NCI-H2081 treated with DMSO at 0.1 percent for 48 hours (cell line): ENCODE measurements at places on chromosomes 2 and 18.

DNA sequence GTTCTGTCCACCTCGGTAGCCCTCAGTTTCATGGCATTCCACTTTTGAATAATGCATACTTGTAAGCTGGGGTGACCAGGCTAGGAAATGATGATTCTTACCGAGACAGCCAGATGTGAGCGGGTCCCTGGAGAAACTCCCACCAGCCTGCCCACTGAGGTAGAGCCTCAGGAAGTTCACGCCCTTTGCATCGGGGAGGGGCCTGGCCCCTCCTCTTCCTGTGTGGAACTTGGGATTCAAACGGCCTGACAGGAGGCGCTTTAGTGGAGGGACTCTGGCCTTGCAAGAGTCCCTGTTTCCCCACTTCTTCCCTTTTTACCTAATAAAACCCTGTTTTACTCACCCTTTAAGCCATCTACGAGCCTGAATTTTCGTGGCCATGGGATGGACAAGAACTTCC is 44.6 kb downstream of the MRO start:
- DNase-seq: no peak

GRCh38 chr2:118312969-118313756 is 224.9 kb downstream of the INSIG2 start:
- no peak for DNase-seq

DNA sequence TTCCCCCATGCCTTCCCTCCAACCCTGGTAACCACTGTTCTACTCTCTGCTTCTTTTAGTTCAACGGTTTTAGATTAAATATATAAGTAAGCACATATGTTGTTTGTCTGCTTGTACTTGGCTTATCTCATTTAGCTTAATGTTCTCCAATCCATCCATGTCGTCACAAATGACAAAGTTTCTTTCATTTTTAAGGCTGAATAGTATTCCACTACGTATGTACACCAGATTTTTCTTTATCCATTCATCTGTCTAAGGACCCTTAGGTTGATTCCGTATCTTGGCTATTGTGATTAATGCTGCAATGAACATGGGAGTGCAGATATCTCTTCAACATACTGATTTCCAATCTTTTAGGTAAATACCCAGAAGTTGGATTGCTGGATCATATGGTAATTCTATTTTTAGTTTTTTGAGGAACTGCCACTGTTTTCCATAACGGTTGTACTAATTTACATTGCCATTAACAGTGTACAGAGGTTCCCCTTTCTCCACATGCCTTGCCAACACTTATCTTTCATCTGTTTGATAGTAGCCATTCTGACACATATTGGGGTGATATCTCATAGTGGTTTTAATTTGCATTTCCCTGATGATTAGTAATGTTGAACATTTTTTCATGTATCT is 8.1 kb downstream of the ASB3 start:
- no peak for DNase-seq

GRCh38 chr2:120393456-120393855 is 47.5 kb downstream of the INHBB start:
- DNase-seq: no peak

- no peak for DNase-seq
Measured at GRCh38 chr2:202786842-202787241, 84.7 kb downstream of the ICA1L start.

- DNase-seq: no peak
Measured at GRCh38 chr2:139354518-139354917, 574.3 kb upstream of the NXPH2 start.

- DNase-seq: no peak
Measured at GRCh38 chr2:18399601-18400000, 160.9 kb downstream of the RDH14 start.

- DNase-seq: no peak
Measured at GRCh38 chr2:144511937-144512336, 8.0 kb downstream of the ZEB2 start.

- no peak for DNase-seq
Measured at GRCh38 chr2:142220901-142221300, 90.1 kb upstream of the LRP1B start.

DNA sequence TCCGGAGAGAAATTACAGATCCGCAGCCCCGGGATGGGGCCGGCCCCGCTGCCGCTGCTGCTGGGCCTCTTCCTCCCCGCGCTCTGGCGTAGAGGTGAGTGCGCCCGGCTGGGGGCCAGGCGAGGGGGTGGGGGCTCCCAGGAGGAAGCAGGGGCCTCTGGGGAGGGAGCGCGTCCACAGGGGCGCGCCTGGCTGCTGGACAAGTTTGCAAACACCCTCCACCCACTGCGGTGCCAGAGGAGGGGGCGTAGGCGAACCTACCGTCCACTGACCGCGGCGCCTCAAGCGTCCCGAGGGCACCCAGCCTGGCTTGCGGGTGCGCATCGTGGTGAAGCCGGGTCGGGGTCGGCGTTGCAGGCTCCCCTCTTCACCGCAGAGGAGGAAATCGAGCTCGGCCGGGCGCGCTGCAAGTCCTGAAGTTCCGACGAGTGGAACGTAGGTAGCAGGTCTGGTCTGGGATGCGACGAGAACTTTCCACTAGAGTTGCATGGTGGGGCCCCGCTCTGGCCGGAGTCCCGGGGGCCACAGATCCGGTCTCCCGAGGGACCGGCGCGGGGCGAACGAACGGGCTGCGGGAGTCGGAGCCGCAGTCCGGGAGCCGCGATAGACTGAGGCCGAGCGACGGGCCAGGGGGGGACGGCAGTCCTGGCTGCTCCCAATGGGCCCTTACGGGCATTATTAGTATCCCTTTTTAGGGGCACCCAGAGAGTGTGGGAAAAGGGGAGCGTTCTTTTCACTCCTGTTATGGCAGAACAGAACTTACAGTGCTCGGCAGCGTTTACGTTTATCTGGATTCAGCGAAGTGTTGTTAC is 502 bp downstream of the MERTK start:
- DNase-seq: no peak

DNA sequence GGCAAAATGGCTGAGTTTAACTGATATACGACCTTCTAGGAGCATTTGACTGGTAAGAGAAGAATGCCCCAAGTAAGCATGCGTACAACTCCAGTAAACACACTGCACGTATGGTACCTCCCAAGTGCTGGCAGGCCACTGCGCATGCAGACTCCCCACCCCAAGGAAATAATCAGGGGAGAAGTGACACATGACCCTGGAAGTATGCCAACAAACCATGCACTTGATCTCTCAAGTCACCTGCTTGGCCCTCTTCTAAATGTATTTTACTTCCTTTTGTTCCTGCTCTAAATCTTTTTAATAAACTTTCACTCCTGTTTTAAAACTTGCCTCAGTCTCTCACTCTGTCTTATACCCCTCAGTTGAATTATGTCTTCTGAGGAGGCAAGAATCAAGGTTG is 129.8 kb upstream of the COL5A2 start:
- DNase-seq: no peak

DNA sequence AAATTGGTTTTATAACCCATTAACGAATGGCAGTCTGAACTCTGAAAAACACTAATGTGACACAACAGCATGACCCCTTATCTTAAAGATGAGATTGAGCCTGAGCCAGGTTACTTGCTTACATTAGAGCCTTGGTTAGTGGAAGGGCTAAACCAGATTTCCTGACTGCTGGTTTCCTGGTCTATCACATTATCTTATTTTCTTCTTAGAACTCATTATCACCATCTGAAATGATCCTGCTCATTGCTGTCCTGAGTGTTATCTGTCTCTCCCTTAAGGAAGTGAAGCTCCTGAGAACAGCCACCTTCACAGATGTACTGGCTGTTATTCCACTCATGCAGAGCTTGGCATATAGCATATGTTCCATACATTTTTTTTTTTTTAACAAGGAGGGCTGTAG is 9.0 kb upstream of the NRP2 start:
- no peak for DNase-seq

GRCh38 chr18:23716966-23717365 is 27.7 kb downstream of the LAMA3 start:
- DNase-seq: no peak

DNA sequence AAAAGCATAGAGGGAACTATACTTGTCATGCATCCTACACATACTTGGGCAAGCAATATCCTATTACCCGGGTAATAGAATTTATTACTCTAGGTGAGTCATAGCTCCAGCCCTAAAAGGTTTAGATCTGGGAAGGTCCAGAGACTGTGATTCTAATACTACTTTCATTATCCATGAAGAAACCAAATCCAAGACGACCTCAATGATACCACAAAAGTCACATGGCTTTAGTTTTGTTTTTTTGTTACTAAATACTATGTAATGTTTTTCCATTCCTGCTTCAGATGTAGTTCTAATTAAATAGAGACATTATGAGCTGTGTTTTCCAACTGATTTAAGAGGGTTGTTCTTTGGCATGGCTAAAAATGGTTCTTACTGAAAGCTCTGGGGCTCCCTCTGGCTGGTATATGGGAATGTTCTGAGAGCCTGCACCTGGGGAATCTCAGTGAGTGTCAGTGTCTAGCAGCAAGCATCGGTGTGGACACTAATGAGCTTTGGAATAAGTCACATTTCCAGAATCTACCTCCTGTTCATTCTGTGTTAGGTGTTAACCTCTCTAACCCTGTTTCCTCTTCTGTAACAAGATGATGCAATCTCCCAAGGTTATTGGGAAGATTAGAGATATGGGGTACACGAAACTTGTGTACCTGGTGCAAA is 20.5 kb upstream of the IL1RL2 start:
- DNase-seq: no peak

DNA sequence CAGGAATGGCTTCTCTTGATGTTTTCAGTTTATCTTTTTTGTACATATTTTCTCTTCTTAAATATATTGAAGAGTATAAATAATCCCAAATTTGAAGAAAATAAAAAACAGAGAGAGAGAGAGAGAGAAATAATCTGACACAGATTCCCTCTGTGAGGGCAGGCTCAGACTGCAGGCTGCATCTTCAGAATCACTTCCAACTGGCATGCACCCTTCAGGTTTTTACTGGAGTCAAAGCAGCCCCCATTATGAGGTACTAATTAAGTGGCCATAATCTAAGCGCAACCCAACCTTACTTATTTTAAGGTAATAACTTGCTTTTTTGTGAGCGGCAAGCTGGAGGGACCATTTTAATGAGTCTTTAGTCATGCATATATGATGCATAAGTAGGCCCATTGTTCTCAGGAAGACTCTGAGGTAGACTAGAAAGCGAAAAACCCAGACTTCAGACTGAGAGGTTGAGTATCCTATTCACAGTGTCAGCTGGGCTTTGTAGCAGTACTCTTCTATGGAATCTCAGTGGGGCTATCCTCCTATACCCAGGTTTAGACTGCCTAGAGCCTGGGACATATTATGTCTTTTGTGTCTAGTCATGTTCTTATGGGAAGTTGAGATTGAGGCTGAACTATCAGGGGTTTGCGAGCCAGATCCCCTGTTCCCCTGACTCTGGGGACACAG is 167.4 kb downstream of the SP3 start:
- DNase-seq: no peak

- DNase-seq: no peak
Measured at GRCh38 chr2:11071211-11071610, 84.1 kb upstream of the SLC66A3 start.

GRCh38 chr2:197358931-197359330 is 48.4 kb upstream of the ANKRD44 start:
- no peak for DNase-seq

- no peak for DNase-seq
Measured at GRCh38 chr2:150438654-150439053, 48.8 kb downstream of the RND3 start.

GRCh38 chr18:63741769-63742168 is 33.4 kb upstream of the SERPINB7 start:
- no peak for DNase-seq

GRCh38 chr2:56464613-56465012 is 280.8 kb downstream of the CCDC85A start:
- no peak for DNase-seq

DNA sequence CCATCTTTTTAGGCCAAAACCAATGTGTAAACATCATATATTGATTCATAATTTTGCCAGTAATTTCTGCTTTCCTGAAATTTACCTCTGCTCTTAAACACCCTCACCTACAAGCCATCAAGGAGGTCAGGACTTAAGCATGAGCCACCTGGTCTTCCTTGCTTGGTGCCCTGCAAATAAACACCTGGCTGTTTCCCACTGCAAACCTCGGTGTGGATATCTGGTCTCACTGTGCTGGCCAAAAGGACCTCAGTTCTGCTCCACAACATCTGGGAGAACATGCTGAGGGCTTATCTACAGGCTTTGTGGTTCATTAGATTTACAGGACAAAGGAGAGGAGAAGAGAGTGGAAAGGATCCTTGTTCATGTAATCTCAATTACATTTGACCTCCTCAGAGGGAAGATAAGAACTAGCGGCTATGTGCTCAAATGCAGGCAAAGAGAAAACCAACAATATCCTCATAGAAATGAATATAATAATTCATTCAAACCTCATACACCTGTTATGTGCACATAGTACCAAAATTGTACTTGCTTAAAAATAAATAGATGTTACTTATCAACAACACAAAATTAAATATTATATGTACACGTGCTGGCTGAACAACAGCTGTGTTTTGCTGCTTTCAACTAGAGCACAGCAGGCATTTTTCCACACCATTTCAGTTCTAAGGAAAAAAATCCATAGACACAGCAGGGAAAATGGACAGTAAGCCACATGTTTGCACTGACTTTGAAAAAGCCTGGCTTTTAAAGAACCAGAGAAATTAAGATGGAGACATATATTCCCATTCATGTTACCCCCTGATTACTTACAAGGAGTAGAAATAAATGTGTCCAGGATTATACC is 465.1 kb downstream of the LPIN1 start:
- peak; percentile 48 for DNase-seq

DNA sequence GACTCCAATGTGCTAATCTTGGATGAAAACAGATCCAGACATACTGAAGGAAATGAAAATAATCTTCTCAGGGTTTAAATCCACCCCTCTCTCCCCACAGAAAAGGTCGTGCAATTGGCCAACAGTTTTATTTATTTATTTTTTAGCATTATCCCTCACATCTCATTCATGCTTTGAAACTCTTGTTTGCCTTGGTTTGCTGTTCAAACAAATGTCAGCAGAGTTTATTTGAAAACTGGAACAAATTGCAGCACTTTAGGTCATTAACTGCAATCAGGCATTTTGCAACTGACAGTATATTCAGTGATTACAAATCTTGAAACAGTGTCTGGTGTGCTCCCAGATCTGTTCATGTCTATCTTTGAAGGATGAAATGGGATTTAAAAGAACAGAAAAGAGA is 220.6 kb downstream of the SLC4A10 start:
- peak; percentile 99 for DNase-seq

DNA sequence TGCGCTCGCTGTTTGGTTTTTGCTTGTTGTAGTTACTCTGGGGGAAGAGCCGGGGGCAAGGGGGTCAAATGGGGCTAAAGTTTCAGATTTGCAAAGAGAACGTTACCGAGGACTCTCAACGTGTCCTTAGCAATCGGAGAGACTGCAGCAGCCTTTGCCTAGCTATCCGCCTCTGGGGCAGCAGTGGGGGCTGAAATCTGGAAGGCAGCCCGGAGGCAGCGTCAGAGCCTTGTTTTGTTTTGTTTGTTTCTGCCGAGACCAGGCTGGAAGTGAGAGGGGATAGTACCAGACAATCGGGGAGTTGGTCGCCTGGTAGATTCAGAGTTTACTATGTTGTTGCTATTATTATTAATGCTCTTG is 1.2 kb downstream of the CDH20 start:
- no peak for DNase-seq

GRCh38 chr2:192407692-192408091 is 213.0 kb upstream of the TMEFF2 start:
- DNase-seq: no peak
